ENCODE measurements at places on chromosomes 7 and 10.
A peak's percentile ranks its signal among the peaks of the same experiment; 100 is the strongest.

- DNase-seq: no peak
These were observed 17.5 kb downstream of the KCNMA1 start for GRCh38 chr10:77619964-77620703.

- DNase-seq: no peak
These were observed 86.5 kb downstream of the ARID5B start for GRCh38 chr10:61987951-61988379.

- DNase-seq: no peak
These were observed 638 bp downstream of the METTL27 start for GRCh38 chr7:73841689-73842066.

DNA sequence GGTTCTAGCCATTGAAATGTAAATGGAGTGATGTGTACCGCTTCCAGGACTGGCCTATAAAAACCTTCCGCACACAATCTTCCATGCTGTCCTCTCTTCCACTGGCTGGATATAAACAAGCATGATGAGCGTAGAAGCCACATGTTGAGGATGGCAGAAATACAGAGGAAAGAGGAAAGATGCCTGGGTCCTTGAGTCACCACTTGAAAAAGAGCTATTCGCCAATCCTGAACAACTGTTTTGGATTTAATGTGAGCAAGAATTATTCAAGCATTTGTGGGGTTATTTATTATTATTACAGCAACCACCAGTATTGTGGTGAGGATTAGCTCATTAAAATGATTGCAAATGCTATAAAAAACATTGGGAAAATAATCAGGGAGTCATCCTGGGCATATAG lies 45.8 kb upstream of the PLXNA4 start:
- no peak for DNase-seq

DNA sequence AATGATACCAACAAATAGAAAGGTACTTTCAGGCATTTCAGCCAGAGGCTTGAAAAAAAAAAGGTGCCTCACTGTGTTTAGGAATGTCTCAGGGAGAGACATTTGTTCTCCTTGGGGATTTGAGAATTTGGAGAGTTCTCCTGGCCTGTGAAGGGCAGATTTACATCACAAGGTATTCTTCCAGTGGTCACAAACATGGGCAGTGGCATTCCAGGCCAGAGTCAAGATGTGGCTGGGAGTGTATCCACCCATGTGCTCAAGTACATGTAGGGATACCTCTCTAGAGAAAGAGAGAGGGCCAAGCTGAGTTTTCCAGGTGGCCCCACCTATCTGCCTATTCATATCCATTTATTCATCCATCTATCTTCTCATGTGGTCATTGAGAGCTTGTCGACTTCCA lies 253.8 kb downstream of the LRMDA start:
- DNase-seq: no peak

DNA sequence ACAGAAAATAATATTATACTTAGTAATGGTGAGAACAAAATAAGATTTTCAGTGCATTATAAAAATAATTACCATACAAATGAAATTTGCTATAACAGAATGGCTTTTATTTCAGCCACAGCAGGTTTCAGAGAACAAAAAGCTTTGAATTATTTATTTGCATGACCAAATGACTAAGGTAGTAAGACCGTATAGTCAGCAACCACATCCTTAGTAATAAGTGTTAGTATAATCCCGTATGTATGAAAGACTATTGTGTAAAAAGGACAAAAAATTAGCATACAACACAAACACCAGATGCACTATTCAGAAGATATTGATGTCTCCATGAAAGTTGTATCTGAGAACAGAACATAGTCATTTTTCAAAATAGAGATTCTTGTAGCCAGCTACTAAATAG lies 12.2 kb downstream of the PDZD8 start:
- DNase-seq: peak; percentile 67

DNA sequence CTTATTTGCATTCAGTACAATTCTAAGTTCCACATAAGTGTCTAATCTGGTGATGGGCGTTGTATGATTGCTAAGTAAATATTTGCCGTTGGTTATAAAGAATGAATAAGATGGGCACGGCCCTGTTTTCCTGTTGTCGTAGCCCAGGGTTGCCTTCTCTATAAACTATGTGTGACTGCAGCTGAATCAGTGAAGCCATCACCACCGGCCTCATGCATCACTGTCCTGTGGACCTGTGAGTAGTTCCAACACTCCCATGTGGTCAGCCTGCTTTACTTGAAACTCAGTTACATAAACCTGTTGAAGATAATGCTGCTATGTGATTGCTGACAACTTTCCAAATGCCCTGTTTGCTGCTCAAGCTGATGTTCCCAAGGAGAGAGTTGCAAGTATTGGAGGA lies 21.6 kb upstream of the KLF6 start:
- peak; percentile 83 for DNase-seq

DNA sequence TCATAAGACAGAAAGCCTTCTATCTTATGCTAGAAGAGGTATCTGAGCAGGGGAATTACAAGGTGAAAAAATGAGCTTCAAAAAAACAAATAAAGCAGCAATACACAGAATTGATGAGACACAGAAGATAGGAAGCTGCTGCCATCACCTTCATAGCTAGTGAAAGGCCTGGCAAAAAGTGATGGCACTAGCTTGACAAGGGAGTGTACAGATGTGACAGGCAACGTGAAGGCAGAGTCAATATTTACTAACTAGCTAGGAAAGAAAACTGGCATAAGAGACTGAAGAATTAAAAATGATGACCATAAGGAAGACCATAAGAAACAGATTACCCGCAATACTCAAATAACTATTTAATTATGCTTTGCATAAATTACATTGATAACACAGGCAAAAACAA lies 9.4 kb downstream of the GPR22 start:
- no peak for DNase-seq

GRCh38 chr7:141991140-141991539 lies 4.5 kb upstream of the MGAM start:
- no peak for DNase-seq

DNA sequence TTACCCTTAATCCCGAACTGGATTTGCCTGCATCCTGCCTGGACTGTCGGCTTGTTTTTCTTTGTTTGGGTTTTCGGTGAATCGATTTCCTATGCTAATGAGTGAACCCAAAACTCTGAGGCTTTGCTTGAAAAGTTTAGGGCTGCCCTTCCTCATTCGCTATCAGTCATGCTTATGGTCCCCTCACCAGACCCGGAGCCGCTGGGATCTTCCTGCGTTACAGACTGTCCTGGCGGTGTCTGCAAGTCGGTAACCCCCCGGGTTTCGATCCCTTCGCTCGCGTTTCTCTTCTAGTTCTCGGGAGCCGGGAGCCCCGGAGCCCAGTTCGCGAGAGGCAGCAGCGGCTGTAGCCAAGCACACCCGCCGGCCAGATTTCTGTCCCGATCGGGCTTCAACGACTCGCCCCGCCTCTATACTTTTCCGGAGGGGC lies 2.2 kb downstream of the EMX2 start:
- DNase-seq: no peak

DNA sequence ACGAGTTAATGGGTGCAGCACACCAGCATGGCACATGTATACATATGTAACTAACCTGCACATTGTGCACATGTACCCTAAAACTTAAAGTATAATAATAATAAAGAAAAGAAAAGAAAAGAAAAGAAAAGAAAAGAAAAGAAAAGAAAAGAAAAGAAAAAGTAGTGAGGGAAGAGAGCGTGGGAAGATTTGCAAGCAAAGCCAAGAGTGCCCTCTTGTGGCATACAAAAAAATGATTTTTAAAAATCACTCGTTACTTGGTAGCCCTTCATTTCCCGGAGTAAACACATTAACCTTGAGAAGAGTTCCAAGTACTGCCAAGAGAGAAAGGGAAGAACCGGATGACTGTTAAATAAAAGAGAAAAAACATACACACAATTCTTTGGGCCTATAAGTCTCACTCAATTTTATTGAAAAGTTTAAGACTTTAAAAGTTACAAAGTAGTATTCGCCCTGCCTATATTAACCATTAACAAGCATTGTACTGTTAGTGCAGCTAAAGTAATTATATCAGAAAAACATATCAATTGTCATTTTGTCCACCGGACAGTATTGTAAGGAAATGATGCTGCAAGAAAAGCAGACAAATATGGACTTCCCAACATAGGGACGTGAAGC lies 6.2 kb upstream of the CH25H start:
- peak; percentile 55 for DNase-seq

DNA sequence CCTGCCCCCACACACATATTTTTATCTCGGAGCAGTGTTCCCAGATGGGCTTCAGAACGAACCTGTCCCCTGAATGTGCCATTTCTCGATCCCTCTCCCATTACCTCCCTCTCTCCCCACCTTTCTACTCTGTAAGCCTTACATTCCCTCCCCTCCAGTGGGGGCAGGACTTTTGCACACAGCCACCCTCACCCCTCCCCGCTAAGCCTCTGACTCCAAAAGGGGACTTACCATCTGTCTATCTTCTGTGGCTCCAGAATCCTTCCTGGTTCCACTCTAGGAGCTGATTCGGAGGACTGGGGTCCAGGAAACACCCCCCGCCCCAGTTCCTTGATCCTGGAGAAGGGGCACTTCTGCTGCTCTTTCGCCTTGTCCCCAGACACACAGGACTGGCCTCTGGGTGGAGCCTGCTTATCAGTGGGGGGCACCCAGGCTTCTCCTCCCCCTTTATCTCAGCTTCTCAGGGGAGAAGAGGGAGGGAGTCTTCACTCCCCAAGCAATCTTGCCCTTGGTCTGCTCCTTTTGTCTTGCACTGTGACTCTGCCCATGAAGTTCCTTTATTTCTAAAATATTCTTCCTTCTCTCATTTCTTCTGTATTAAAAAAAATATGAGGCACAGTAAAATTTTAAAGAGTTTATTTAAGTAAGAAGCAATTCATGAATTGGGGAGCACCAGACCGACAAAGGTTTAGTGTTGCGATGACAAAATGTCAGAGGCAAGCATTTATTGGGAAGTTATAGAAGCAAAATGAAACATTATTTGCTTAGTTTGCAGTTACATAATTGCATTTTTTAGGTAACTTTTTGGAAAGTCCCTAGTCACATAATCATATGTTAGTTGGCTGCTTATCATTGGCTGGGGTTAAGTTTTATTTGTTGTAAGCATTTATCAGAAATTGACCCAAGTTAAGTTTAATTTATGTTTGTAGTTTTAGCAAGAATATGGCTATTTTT lies at the start of gene KEL:
TSS of gene KEL (minus strand) at position 391 of the 954 bp plus-strand sequence. CDS start at position 234, 157 bp downstream.
- DNase-seq: no peak

DNA sequence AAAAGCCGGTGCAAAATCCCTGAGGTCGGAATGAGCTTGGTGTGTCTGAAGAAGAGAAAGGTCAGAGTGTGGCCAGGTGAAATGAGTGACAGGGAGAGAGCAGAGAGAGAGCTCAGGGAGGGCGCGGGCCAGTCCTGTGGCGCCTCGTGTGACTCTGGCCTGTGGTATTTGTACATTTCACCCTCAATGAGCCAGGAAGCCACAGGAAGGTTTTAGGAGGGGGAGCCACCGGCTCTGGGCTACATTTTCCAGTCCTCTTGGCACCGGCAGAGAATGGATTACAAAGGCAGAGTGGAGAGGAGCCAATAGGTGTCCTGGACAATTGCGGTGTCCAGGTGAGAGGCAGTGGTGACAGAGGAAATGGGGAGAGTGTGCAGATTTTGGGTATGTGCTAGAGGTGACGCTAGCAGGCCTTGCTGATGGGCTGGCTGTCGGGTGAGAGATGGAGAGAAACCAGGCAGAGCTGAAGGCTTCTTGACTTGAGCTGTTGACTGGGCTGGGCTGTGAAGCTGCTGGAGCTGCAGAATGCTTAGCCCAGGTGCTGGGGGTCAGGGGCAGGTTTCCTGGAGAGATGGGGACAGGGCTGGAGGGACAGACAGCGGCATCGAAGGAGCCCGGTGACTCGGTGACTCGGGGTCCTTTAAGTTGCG lies 38.1 kb downstream of the COL13A1 start:
- peak; percentile 97 for DNase-seq

DNA sequence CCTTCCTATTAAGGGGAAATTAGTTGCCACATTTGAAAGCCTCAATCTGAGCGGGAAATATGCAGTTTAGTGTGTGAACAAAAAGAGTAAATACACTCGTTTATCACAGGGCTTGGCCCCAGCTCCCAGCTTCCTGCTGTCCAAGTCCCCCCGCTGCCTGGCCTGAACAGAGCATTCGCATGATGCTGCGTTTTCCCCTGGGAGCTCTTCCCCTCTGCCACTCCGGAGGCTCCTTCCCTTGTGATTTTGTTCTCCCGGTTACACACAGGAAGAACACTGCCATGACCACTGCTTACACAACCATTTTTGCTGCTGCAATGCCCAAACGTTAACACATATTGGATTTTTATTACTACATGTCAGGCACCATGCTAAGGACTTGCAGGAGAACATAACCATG lies 120.7 kb upstream of the ADARB2 start:
- DNase-seq: no peak

- DNase-seq: no peak
These were observed 24.4 kb downstream of the TMEM273 start for GRCh38 chr10:49163741-49164140.

- DNase-seq: no peak
These were observed 291.2 kb upstream of the FZD1 start for GRCh38 chr7:90972906-90973550.

- no peak for DNase-seq
These were observed 60.8 kb downstream of the ZNF438 start for GRCh38 chr10:30970760-30971460.

DNA sequence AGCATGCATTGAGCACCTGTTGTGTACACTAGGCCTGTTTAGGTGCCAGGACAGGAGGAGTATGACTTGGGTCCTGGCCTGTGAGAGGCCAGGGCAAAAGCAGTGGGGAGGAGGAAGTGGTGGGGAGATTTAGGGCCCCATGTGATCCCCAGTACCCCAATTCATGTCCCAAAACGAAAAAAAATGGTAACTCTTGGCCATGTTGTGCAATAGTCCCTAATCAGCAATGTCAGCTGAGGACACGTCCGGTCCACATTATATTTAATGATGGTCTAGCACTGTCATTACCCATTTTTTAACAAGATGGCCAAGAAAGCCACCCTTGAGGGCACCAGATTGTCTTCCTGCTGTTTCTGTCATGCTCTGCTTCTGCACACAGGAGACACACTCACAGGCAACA lies 142.0 kb upstream of the RET start:
- no peak for DNase-seq

- DNase-seq: no peak
These were observed 392.1 kb upstream of the MGMT start for GRCh38 chr10:129074939-129075338.

GRCh38 chr10:126094537-126094936 lies 198.2 kb downstream of the FANK1 start:
- DNase-seq: peak; percentile 77

DNA sequence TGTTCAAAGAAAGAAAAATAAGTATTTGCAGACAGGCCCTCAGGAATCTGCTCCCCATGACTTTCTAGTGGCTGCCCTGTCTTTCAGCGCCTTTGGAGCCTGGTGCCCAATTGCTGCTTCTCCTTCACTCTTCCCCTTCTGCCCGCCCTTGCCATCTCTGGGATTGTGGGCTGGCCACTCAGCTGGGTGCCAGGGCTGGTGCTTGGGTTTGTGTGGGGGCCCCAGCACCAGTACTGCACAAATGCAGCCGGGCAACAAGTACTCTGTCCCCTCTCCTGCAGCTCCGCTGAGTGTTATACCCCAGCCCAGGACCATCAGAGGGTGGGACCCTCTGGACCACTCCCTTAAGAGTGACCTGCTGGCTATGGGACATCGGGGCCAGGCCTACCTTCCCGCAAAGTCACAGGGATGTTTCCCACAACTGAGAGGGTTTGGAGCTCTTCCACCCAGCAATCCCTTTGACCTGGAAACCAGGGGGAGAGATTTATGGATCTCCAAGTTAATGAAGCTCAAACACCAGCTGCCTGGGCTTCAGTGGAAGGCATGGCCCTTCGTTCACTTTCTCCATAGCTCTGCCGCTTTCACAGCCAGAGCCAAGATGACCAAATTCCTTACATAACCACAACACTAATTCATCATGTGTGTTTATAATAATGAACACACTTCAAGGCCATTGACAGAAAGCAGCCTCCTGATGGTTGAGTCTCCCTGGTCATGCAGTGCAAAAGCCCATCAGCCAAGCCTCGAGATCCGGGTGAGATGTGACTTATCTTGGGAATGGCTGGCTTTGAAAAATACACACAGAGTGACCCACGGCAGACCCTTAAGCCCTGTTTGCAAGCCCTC lies 313.9 kb upstream of the ZNF32 start:
- no peak for DNase-seq
